ENCODE measurements at places on chromosomes 16 and 17.

DNA sequence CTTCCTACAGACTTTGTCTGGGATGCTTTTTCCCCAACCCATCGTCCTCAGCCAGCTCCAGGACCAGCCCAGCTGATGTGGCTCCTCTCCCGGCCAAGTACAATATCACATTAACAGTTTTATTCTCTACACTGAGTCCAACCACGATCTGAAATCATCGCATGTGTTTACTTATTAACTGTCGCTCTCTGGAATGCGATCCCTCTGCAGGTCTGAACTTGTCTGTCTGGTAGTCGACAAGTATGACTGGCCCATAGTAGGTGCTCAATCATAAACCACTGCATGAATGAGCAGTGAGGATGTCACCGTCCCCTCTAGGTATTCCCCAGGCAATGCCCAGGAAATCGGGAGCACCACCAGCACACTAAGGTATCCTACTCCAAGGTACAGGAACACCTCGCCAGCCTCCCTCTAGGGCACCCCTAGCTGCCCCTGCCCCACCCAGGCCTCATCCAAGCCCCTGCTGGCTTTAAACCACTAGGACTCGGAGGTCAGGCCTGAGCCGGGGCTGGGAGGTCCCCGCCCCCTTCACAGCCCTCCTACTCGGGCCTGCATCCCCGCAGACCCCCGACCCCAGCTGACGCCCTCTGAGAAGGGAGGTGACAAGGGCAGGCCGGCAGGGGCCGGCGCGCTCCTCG lies 27.7 kb downstream of the RTN4RL1 start:
- H3K27me3 ChIP-seq = no peaks in the 10 kb centered on the region
- H3K36me3 ChIP-seq = no peaks in the 10 kb centered on the region
- no peak overlapping the region for H3K27ac ChIP-seq
- no peak for DNase-seq
- H3K4me1 ChIP-seq = peaks cover 13% of the 10 kb centered on the region
- peak overlapping the region; percentile 46 for H3K4me3 ChIP-seq

- no peaks in the 10 kb centered on the region for H3K36me3 ChIP-seq
- no peak overlapping the region for H3K4me3 ChIP-seq
- DNase-seq = no peak
- H3K27ac ChIP-seq = no peak overlapping the region
- no peaks in the 10 kb centered on the region for H3K27me3 ChIP-seq
These were observed 14.9 kb downstream of the C17orf50 start for GRCh38 chr17:35775583-35775982.

DNA sequence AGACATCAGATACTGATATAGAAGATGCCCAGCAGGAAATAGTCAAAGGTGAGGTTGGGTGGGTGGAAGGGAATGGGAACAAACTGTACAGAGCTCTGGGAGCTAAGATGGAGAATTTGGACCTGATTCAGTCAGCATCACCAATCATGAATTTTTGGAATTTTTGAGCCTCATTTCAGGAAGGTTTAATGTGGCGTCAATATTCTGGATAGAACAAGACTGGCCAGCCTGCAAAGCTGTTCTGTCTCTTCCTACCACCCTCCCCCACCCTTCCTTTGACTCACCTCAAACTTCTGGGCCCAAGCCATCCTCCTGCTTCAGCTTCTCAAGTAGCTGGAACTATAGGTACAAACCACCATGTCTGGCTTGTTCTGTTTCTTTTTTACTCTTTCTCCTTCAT lies 32.6 kb downstream of the CTCF start:
- no peak overlapping the region for H3K4me3 ChIP-seq
- H3K4me1 ChIP-seq = peaks cover 2% of the 10 kb centered on the region
- no peak for DNase-seq
- H3K27me3 ChIP-seq = no peaks in the 10 kb centered on the region

GRCh38 chr16:31141489-31142108 lies 6.1 kb upstream of the PRSS8 start:
- H3K36me3 ChIP-seq = no peaks in the 10 kb centered on the region
- DNase-seq = peak; percentile 48
- peak overlapping the region; percentile 22 for H3K4me3 ChIP-seq
- H3K27ac ChIP-seq = peak overlapping the region; percentile 53
- H3K27me3 ChIP-seq = no peaks in the 10 kb centered on the region

DNA sequence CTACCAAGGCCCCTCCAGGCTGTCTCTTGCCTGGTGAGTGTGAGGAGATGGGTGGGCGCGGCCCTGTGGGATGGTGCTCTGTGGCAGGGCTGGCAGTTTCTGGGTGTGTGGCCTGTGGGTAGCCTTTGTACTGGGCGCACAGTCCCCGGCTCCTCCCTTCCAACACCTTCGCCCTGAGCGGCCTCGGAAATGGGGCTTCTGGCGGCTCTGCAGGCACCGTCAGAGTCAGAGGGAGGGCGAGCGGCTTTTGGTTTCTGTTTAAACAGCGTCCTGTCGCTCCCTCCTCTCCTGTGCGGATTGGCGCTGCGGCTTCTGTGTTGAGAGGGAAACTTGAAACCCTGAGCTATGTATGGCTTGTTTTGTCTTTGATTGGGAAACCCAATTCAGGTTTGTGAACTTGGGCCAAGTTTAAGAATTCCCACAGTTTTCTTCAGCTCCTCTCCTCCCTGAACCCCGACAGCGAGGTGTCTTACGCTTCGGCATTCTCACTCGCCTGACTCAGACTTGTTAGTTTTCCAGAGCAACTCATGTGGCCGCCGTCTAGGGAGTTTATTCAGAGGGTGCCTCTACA lies 8.3 kb upstream of the ZNF750 start:
- no peaks in the 10 kb centered on the region for H3K36me3 ChIP-seq
- peak; percentile 62 for DNase-seq
- H3K27ac ChIP-seq = peak overlapping the region; percentile 81
- H3K4me1 ChIP-seq = peaks cover 2% of the 10 kb centered on the region
- H3K4me3 ChIP-seq = peak overlapping the region; percentile 20

DNA sequence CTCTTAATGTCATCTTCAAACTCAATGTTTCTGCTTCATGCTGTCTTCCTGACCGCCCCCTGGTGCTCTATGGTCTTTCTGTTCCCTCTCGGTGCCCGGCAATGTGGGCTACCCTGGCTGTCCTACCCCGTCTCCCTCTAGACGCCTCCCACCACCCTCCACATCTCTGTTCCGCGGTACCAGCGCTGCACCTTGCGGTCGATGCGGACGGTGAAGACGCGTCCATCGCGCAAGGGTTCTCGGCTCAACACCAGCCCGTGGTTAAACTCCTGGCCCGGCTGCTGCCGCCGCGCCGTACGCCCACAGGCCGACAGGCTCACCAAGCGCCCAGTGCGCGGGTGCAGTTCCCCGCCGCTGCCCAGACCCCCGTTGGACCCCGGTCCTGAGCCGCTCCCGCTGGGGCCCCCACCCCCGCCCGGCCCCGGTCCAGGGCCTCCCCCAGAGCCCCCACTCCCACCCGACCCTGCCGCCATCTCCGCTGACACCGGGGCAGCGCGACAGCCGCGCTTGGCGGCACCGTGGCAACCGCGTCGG lies at the start of gene NEURL4:
NEURL4 (minus strand) TSS at position 496 of the 534 bp plus-strand sequence; CDS start at position 473, 23 bp downstream.
- peaks cover 5% of the 10 kb centered on the region for H3K4me1 ChIP-seq
- H3K4me3 ChIP-seq = peak within 1 kb of the TSS; percentile 95
- H3K36me3 ChIP-seq = no peaks in the 10 kb centered on the region
- no peaks in the 10 kb centered on the region for H3K27me3 ChIP-seq
- peak within 1 kb of the TSS; percentile 81 for H3K27ac ChIP-seq

DNA sequence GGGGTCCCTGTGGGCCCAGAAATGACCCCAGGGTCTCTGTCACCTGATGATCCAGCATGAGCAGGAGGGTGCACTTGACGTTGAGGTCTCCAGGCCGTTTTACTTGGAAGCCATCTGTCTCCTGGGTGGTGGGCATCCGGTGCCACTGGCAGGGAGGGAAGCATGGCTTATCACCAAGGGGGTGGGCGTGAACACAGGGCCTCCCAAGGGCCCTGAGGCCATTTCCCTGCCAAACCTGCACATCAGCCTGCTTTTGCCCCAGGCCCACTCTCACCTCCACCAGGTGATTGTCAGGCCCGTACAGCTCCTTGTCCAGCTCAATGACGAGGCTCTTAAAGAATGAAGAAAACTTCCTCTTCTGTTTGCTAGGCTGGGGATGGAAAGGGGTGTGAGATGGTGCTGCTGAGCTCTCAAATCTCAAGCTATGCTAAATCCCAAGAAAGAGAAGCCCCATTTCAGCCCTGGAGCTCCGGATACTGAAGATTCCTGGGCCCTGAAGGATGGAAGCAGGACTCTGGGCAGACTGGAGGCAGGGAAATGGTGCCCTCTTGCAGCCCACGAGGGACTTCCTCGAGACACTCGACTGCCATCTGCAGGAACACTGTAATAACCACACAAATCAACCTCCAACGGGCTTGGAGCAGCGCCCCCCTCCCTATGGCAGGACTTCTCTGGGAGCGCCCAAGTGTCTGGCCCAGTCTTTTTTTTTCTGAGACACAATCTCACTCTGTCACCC lies 7.1 kb upstream of the FTSJ3 start:
- H3K4me1 ChIP-seq = peaks cover 11% of the 10 kb centered on the region
- no peak for DNase-seq
- H3K4me3 ChIP-seq = no peak overlapping the region
- no peak overlapping the region for H3K27ac ChIP-seq
- H3K36me3 ChIP-seq = no peaks in the 10 kb centered on the region

- H3K4me1 ChIP-seq = no peaks in the 10 kb centered on the region
- no peak overlapping the region for H3K4me3 ChIP-seq
- no peak for DNase-seq
- H3K27ac ChIP-seq = no peak overlapping the region
These were observed 214.9 kb upstream of the MON1B start for GRCh38 chr16:76976101-76976500.

DNA sequence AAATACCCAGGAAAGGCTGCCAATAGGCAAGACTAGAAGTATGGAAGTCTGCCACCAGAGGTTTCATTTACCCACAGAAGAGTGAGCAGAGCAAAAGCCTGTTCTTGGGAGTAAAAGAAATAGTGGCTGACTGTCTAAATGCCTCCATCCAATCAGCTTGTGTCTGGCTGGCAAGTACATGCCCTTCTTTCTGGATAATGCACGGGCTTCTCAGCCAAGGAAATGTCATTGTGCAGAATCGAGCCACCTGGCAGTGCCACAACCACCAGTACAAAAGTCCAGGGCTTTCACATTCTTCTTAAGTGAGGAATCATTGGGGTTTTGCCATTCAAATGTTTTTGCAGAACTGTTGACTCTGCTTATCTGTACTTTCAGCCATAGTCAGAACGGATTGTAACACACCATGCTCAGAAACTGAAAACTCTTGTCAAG lies 10.1 kb upstream of the ERCC4 start:
- no peaks in the 10 kb centered on the region for H3K36me3 ChIP-seq
- H3K4me3 ChIP-seq = no peak overlapping the region
- H3K27ac ChIP-seq = no peak overlapping the region
- no peaks in the 10 kb centered on the region for H3K27me3 ChIP-seq
- peaks cover 14% of the 10 kb centered on the region for H3K4me1 ChIP-seq
- peak; percentile 44 for DNase-seq

- H3K4me3 ChIP-seq = no peak overlapping the region
- no peaks in the 10 kb centered on the region for H3K27me3 ChIP-seq
- no peak for DNase-seq
- no peaks in the 10 kb centered on the region for H3K36me3 ChIP-seq
- no peak overlapping the region for H3K27ac ChIP-seq
These were observed 162.4 kb upstream of the CHMP6 start for GRCh38 chr17:80829166-80829813.

DNA sequence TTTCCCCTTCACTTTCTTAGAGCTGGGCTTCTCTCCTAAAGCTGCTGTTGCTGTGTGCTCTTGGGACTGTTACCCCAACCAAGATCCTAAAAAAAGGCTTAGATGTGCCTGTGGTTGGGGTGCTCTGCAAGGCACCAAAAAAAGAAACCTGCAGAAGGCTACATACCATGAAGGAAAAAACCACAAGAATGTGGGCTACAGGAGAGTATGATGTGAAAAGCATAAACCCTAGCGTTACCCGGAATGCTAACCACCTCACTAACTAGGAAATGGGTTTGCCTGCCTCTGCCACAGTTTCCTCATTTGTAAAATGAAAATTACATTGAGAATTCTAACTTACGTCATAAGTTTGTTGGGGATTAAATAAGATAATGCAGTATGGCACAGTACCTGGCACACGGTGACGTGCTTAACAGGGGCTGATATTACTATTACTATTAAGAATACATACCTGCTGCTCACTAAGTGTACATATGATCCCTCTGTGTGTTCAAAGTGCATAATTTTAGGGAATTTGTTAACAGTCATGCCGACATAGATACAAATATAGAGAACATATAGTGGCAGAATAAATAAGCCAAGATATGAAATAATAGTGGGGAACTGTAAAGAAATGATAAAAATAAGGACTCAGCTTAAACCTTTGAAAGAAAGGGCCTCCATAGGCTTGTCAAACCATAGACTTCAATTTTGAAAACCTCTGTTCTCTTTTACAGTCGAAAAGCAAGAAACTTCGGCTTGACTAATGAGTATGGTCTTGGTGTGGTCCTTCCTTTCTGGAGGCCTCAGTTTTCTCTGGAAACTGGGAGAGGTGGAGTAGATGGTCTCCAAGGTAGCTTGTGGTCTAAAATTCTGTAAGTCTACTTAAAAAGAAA lies 177.8 kb upstream of the TBX2 start:
- no peak overlapping the region for H3K4me3 ChIP-seq
- H3K27ac ChIP-seq = no peak overlapping the region
- H3K4me1 ChIP-seq = no peaks in the 10 kb centered on the region
- no peaks in the 10 kb centered on the region for H3K36me3 ChIP-seq

- H3K4me1 ChIP-seq = no peaks in the 10 kb centered on the region
- no peaks in the 10 kb centered on the region for H3K36me3 ChIP-seq
- H3K27ac ChIP-seq = no peak overlapping the region
- no peak overlapping the region for H3K4me3 ChIP-seq
These were observed 152.7 kb downstream of the RAB11FIP4 start for GRCh38 chr17:31544186-31544585.

DNA sequence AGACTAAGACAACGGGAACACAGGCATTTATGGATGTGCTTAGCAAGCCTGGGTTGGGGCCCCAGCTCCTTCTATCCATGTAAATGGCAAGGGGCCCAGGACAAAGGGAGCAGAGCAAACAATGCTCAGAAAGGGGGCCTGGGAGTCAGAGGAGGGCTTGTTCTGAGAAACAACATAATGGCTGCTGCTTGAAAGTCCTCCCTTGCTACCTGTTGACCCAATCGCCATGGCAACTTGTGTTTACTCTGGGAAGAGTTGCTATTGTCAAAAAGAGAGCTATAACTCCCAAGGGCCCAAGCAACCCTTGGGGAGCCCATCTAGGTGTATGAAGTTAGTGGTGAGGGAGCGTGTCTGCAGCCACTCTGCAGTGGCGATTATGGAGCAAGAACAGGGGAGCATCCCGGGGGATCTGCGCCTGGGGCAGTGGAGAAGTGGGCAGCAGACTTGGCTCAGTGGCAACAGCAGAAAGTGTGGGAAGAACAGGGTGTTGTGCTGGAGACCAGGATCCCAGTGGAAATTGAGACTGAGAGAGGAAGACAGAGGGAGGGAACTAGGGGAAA lies 118.7 kb upstream of the NLRP1 start:
- H3K4me3 ChIP-seq = no peak overlapping the region
- H3K27me3 ChIP-seq = no peaks in the 10 kb centered on the region
- H3K27ac ChIP-seq = no peak overlapping the region

GRCh38 chr16:17225541-17225940 lies 245.2 kb downstream of the XYLT1 start:
- no peaks in the 10 kb centered on the region for H3K36me3 ChIP-seq
- no peaks in the 10 kb centered on the region for H3K27me3 ChIP-seq
- H3K4me3 ChIP-seq = no peak overlapping the region
- peak overlapping the region; percentile 29 for H3K27ac ChIP-seq
- H3K4me1 ChIP-seq = peaks cover 9% of the 10 kb centered on the region

- H3K4me3 ChIP-seq = no peak overlapping the region
- no peak for DNase-seq
These were observed 167.2 kb downstream of the STX8 start for GRCh38 chr17:9408381-9408780.
